ENCODE measurements at places on chromosomes 7 and 10.

DNA sequence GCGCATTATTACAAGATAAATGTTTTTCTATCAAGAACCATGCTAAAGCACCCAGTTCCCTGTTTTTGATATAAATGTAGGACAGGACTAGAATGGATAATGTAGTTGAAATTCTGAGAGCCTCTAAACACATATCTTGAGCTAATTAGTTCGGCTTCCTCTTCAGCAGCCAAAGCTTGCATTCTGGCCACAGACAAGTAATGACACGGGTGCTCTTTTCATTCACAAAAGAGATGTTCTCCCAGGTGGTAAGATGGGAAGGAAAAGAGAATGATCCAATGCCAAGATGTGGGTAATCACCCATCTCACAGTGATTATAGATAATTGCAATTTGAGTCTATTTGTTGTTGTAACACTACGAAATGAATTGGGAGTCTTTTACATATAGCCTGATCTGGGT, 246.5 kb downstream of the KIAA1217 start:
- DNase-seq, result no peak

DNA sequence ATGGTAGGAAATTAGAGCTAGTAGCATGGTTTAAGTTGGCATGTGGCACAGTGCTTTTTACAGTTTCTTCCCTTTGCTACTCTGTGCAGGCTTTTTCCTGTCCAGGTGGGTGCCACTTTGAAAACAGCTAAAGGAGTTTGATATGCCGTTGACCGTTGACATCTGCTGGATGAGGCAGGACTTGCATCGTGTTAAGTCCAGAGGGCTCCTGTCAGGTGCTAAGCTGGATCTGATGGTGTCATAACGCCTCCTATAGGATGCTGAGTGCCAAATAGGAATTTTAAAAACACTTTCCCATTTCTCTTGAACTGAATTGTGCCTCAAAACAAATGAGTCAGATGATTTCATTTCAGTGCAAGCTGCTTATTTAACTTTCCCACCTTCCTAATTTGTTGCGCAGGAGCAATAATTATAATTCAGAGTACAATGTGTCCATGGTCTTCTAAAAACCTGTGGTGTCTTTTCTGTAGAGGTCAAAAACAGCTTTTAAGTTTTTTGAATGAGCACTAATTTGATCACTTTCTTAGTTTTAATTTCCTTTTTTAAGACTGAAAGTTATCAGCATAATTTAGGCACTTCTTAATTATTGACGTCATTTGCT, 178.3 kb downstream of the CDCA7L start:
- DNase-seq, result peak; percentile 70

- DNase-seq, result no peak
These were observed 23.6 kb downstream of the SKIDA1 start for GRCh38 chr10:21501731-21502347.

GRCh38 chr7:89695241-89695640, 459.0 kb upstream of the STEAP1 start:
- no peak for DNase-seq

DNA sequence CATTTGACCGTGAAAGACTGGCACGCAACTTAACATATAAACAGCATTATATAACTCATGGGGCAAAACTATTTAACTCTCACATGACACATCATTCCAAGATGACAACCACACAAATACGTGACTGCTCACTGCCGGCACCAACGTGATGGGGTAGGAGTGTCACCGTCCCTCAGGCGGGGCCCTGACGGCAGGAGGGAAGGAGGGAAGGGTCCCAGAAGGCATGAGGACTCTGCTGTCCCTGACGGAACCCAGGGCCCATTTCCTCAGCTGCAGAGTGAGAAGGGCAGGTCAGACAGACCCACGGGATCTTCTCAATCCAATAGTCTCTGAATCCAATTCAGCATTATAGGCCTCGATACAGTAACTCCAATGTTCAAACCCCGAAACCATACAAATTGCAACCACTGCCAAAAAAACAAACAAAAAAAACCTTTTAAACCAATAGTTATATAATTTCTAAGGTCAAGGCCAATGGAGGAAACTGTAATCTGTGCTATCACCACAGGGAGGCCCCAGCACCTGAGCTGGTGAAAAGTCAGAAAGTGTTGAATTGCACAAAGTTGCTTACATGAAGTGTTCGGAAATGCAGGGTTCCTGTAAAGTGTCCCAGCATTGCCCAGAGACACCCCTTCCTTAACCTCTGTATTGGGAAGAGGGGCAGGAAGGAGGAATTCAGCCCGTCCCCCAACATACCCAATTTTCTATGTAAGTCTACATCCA, 137.4 kb downstream of the TNS3 start:
- DNase-seq, result peak; percentile 55
